ENCODE measurements at places on chromosomes 16 and 17.

GRCh38 chr16:79287424-79287917 lies 313.1 kb downstream of the MAF start:
- no peak for DNase-seq

GRCh38 chr17:73196500-73196899 lies 3.6 kb downstream of the COG1 start:
- no peak for DNase-seq

DNA sequence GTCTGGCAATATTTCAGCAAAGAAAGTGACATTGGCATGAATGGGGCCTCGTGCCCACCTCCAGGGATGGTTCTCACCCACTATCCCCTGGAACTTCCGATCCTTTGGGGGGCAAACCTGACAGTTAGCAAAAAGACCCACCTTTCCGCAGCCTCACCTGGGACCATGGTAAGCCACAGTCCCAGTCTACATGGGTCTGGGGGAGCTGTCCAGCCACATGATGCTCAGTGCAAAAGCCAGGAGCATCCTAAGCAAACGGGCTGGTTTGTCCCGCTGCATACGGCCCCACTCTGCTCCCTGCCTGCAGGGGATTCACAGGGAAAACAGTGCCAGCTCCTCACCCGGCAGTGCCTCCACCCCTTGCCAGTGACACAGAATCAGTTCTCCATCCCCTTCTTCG lies 19.3 kb downstream of the AIPL1 start:
- no peak for DNase-seq

DNA sequence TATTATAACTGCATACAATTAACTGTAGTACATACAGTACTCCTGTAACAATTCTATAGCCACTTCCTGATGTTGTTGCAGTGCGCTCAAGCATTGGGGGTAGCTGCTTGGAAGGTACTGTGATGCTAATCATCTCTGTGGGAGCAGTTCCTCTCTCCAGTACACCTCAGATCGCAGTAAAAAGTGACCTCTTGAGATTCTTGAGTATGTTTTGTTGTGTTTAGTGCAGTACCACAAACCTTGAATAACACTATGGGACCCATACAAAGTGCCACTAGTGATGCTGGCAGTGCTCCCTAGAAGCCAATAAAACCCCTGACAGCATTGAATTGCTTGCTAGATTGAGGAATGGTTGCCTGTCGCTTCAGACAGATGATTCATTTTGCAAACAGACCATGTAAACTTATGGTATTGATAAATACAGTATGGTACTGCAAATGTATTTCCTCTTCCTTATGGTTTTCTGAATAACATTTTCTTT lies 193.0 kb downstream of the SPECC1 start:
- DNase-seq: no peak

- no peak for DNase-seq
Observed at GRCh38 chr17:80793851-80794267, 197.8 kb upstream of the CHMP6 start.

GRCh38 chr16:87368029-87368770 lies 15.4 kb downstream of the FBXO31 start:
- no peak for DNase-seq

DNA sequence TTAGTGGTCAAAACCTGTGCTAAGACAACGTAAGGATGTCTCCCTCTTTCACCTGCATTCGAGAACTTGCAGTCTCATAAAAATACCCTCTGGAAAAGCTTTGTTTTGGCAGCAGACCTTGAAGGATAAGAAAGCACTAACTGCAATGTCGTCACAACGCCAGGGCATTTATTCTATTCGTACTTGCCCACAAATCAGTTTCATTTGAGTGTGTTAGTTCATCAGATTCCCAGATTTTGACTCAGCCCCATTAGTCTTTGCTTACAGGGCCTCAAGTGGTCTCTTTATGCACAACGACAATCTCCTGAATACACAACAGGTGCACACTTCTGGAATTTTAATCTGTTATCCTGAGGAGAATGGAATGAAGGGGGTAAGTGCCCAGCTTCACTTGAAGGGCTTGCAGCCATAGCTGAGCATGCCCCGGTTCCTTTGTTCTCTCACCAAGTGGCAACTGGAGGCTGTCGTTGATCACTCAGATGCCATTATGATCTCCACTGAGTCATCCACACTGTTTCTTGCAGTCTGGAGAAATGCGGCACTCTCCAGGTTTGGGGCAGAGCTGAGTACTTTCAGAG lies 58.8 kb downstream of the CLEC19A start:
- DNase-seq: no peak

GRCh38 chr17:81234940-81235821 lies 3.7 kb downstream of the TEPSIN start:
- DNase-seq: no peak

GRCh38 chr17:871751-872519 lies 89.8 kb downstream of the MRM3 start:
- DNase-seq: no peak

DNA sequence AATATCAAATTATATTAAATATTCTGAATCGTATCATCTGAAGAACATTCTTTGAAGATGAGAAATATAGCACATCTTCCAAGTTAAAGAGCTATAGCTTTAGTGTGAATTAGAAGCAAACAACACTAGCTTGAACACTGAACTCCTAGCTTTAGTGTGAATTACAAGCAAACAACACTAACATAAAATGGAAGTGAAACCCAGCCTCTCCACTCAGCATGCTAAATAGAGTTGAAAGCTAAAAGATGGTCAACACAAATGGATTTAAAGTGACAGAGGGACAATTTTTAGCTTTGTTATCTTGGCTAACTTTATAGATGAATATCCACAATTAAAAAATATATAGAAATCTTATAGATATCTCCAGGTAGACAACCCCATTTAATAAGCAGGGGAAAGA lies 4.5 kb upstream of the KIF2B start:
- no peak for DNase-seq

DNA sequence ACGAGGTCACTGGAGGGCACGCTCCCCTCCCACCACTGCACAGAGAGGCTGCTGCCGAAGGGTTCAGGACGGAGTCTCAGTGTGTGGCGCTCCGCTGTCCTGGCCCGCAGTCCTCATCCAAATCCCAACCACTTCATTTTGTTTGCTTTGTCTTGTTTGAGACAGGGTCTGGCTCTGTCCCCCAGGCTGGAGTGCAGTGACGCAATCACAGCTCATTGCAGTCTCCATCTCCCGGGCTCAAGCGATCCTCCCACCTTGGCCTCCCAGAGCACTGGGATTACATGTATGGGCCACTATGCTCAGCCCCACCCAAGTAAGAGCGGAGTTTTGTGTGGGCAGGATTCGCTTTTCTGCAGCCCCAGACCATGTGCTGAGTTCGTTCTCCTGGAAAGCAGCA lies 12.7 kb downstream of the UNKL start:
- no peak for DNase-seq

- DNase-seq: no peak
Observed at GRCh38 chr16:53094013-53094630, 39.3 kb downstream of the CHD9 start.

DNA sequence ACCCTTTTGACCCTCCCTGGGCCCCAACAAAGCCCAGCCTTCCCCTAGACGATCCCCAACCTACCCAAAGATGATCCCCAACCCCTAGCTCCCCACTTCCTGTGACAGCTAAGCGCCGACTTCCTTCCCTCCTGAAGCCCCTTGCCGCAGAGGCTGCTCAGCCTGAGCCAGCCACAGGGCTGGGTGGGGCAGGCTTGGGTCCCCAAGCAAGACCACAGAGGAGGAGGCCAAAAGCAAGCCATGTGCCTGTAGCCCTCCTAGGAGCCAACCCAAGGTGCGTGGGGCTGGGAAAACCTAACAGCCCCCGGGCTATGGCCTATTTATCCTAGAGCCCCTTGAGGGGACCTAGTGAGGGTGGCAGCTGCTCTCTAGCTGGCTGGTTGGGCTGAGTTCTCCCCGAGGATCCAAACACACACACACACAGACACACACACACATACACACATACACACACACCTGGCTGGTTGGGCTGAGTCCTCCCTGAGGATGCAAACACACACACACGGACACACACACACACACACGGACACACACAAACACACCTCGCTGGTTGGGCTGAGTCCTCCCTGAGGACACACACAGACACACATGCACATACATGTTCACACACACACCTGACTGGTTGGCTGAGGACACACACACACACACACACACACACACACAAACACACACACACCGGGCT lies 4.8 kb downstream of the ARRB2 start:
- DNase-seq: no peak

GRCh38 chr16:77414752-77415231 lies 20.0 kb downstream of the ADAMTS18 start:
- DNase-seq: no peak

DNA sequence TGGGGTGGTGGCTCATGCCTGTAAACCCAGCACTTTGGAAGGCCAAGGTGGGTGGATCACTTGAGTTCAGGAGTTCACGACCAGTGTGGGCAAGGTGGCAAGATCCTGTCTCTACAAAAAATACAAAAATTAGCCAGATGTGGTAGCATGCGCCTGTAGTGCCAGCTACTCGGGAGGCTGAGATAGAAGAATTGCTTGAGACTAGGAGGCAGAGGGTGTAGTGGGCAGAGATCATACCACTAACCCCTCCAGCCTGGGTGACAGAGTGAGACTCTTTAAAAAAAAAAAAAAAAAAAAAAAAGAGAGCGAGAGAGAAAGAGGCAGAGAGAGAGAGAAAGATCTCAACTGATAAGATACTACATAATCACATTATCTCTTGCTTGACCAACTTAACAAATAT lies 45.9 kb downstream of the KANSL1 start:
- DNase-seq: no peak

DNA sequence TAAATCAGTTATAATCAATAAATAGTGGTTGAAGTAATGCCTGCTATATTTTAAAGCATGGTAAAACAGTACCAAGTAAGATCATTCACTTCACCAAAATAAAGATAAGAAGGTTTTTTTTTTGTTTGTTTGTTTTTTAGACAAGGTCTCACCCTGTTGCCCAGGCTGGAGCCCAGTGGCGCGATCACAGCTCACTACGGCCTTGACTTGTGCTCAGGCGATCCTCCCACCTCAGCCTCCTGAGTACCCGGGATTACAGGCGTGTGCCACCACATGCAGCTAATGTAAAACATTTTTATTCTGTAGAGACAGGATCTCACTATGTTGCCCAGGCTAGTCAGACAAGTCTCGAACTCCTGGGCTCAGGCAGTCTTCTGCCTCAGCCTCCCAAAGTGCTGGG lies 84.5 kb upstream of the NETO2 start:
- DNase-seq: no peak

GRCh38 chr17:5585836-5586521 lies 1.7 kb upstream of the NLRP1 start:
- no peak for DNase-seq

- DNase-seq: no peak
Observed at GRCh38 chr17:21146362-21147015, 19.7 kb downstream of the DHRS7B start.

DNA sequence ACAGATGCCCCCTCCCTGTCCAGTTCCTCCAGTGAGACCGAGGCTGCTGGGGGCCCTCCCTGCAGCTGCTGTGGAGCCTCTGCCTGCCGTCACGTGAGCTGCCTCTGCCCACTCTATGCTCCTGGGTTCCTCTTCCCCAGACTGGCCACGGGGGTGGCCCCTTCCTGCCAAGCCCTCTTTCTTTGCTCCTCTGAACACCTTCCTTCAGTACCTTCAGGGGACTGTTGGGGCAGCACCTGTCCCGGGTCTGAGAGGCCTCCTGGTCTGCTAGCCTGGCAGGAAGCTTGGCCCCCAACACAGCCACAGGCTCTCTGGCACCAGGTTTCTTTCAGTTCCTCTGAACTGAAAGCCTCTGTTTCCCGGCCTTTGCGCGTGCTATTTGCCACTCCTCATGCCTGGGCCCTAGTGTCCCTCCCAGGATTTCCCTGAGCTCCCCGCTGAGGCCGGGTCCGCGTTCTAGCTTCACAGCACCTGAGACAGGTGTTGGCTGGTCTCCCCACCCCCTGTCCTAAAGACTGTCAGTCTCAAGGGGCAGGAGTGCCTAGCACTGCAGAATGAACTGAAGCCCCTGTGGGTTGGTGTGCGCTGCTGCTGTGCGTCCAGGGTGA lies 6.6 kb upstream of the ATP6V0C start:
- DNase-seq: no peak

GRCh38 chr17:81129289-81129688 lies 36.0 kb upstream of the PVALEF start:
- DNase-seq: no peak

DNA sequence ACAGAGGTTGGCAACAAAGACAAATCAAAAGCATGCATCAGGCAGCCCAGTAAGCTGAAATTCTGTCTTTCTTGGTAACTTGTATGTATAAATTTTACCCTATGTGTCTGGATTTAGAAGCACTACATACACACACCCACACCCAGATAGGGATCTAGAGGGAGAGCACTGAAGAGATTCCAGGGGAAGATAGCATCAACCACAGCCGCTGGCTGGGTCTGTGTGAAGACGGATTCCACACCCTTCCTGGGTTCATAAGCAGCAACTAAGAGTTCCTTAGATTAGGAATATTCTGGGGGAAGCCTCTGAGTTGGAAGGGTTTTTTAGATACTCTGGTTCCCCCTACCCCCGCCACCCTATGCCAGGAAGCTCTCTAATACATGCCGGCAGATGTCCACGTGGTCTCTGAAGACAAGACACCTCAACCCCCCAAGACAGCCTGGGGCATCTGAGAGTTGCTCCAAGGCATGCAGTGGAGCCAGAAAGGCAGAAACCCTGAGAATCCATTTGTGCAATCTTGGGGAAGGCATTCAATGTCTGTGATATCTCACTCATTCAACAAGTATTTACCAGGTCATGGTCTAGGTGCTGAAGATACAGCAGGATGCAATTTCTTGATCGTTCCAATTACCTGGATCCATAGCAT lies 86.4 kb downstream of the NOG start:
- DNase-seq: no peak

GRCh38 chr17:67671493-67671892 lies 46.2 kb upstream of the NOL11 start:
- DNase-seq: no peak

GRCh38 chr17:73228748-73229236 lies 32.9 kb downstream of the CPSF4L start:
- no peak for DNase-seq

GRCh38 chr17:7022781-7023571 lies at the start of gene BCL6B:
Gene BCL6B, plus strand, starts transcription at chr17:7023050. Its CDS starts 622 bp downstream, at chr17:7023672.
- DNase-seq: no peak

DNA sequence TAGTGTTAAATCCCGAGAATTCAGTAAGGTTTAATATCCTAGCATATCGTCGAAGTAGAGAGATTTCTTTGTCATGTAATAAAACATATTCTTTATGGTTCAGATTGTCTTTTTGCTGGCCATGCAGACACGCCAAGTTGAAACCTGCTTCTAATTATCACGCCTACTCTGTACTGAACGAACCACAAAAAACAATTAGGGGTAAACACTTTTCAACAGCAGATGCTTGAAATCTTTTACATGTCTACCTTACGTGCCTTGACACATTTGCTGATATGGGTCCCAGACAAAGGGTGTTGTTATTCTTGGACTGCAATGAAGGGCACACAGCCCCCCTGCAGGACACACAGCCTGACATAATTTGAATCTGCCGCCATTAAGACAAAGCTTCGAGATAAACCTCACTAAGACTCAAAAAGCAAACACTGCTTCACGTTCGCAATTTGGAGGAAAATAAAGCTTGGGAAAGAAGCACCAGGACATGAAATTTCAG lies 13.3 kb downstream of the WIPI1 start:
- no peak for DNase-seq

All from activated CD4-positive, alpha-beta T cell treated with anti-CD3 and anti-CD28 coated beads for 24 hours (primary cell).